ENCODE measurements at places on chromosomes 4 and X.

DNA sequence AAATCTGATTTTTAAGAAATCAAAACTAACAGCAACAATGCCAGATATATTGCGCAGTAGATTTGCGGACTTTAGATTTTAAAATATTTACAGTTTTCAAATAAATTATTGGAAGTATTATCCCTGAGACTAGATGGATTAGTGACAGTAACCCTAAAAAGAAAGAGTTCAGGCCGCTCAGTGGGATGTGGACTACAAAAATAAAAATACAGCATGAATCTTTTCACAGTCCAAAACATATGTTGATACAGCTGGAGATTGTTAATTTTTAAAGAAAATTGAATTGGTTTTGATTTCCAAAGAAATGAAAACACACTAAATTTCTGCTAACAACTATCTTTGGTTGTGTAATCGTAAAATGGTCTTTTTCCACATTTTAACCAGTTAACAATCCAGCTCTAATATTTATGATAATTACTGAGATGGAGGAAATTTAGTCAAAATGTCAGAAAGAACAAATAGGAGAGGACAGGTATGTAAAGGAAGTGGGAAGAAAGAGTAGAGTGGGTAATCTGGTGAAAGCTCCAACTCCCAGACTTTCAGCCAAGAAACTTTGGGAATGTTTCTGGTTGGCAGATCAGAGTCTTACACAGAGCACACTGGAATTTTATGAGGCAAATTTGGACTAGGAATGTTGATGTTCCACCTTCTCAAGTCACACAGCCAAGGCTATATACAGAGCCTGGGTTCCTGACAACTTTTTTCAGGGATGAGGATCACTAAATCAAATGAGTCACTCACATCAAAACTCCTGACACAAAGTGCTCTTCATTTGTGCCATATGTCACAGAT, 15.1 kb downstream of the C4orf36 start:
- no peak for DNase-seq

DNA sequence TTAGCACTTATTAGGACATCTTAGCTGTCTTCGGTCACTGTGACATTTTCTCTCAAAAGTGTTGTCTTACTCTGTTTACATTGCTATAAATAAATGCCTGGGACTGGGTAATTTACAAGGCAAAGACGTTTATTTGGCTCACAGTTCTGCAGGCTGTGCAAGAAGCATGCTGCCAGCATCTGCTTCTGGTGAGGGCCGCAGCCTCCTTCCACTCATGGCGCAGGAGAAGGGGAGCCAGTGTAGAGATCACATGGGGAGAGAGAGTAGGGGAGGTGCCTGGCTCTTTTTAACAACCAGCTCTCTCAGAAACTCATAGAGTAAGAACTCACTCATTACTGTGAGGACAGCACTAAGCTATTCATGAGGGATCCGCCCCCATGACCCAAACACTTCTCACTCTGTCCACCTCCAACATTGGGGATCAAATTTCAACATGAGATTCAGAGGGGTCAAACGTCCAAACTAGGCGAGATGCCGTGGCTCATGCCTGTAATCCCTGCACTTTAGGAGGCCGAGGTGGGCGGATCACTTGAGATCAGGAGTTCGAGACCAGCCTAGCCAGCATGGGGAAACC, 43.5 kb upstream of the HERC6 start:
- DNase-seq = no peak

GRCh38 chr4:132071815-132072214, 1077.3 kb upstream of the PCDH10 start:
- no peak for DNase-seq

DNA sequence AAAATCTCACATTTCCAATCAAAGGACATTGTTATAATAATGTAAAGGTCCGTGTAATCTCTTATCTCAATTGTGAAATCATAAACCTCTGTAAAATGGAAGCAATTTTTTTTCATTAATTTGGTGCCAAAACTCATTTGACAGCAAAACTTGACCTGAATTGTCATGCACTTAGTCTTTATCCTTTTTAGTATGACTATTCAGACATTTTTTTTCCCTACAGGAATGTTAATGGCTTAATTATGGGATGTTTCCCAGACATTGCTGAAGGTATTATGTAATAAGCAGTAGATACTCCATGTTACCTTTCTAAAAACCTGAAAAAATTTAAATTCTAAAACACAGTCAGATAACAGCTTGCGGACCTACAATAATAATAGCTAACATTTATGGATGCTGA, 228.9 kb downstream of the LHFPL1 start:
- DNase-seq = no peak

DNA sequence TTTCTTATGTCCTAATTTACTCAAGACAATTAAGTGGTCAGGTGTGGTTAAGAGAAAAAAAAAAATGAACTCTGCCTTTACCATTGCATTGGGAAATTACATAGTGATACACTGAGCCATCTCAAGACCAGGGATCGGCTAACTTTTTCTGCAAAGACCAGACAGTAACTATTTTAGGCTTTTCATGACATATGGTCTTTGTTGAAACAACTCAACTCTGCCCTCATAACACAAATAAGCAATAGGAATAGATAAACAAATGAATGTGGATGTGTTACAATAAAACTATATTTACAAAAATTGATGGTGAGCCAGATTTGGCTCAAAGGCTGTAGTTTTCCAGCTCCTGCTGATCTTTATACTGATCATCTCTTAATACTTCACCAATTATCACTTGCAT, 632.6 kb upstream of the INTU start:
- no peak for DNase-seq

DNA sequence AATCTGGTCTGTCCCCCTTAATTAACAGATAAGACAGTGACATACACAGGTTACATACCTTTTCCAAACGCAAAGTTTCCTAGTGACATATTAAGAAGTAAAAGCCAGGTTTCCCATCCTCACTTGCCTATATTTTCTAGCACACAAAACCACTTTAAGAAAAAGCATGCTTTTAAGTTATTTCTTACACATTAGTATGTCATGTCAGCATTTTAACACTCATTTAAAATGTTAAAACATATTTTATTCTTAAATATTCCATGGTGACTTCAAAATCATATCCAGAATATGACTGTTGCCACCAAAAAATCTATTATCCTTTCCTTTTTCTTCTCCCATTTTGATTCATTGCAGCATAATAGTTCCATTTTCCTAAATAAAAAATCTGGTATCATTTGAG, 1830.2 kb downstream of the STIM2 start:
- DNase-seq = no peak

GRCh38 chr4:167234316-167234881, at the start of gene SPOCK3:
SPOCK3 (minus strand) TSS chr4:167234494.
- peak; percentile 61 for DNase-seq

GRCh38 chr4:1727117-1728031, 6.1 kb downstream of the TACC3 start:
- peak; percentile 28 for DNase-seq

Measured in SK-N-SH (cell line).